ENCODE measurements at places on chromosomes 16 and 17. TPM values are rescaled to one million over a fixed set of nuclear protein-coding genes. Genes with fewer than 3 reads are reported as not detected.

Gene KRTAP2-2
- polyA plus RNA-seq: not detected

DNA sequence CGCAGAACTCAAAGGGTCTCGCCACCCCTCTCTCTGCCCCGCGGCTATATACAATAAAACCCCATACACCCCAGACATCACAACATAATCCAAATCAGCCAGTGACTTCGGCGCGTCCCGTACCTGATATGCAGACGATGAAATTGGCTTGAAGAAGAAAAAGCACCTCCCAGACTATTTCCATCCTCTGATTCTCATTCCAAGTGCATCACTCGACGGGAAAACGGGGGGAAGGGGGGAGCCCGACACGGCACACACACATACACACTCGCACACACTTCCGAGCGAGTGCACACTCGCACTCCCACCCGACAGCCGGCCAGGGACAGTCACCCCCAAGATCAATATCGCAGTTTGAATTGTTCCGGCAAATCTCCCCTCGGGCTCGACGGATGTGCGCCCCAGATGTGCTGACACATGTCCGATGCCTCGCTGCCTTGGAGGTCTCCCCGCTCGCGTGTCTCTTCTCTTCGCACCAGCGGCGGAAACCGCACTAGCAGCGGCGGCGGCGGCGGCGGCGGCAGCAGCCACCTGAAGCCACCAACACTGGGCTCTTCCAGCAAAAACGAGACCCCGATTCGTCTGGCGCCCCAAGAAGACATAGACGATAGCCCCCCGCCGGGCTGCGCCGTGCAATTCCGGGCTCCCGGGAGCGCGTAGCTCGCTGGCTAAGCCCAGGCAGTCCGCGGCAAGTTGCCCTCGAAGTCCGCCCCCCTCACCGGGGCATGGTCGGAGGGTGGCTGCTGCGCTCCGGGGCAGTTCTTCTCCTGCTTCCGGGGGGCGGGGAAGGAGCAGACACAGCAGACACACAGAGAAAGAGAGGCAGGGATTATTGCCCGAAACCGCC, 688 bp downstream of the CA10 start:
- peak; percentile 60 for DNase-seq

DNA sequence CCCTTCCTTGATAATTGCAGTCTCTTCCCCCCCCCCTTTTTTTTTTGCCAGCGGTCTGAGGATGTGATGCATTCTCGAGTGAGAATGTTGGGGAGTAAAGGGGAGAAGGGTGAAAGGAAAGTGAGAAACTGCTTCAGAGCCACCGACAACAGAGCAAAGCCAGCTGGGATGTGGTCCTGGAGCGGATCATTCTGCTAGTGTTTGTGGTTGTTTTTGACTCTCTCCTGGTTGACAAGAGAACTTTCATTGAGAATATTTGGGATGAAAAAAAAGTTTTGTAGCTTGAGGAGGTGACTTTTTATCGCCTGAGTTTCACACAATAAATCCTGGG, 1.3 kb downstream of the NF1 start:
- DNase-seq: peak; percentile 47

GRCh38 chr17:68732301-68732749, 131.2 kb upstream of the FAM20A start:
- DNase-seq: peak; percentile 67

Gene STAT5A
- 2.4 TPM for polyA plus RNA-seq

- peak; percentile 36 for DNase-seq
These were observed 82.2 kb upstream of the ARL4D start for GRCh38 chr17:43316522-43317142.

- DNase-seq: no peak
These were observed 40.8 kb downstream of the RNF157 start for GRCh38 chr17:76199469-76199868.

DNA sequence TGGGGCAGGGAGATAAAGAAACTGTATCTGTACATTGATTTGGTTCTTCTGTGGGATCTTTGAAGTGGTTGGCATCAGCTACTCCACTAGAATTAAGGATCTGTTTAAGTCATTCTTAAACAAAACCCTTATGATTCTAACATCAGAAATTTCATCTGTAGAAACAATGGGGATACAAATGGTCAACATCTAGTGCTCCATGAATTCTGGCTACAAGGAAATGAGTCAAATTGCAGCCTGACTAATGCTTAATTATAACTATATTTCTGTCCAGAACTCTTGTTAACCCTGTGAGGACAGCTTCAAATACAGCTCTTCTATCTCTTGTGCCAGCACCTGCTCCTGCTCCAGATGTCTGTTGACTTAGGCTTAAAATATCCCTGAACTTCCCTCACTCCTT, 13.9 kb upstream of the GINS3 start:
- no peak for DNase-seq

Measured in GM23338 (cell line).